ENCODE measurements at places on chromosomes 11 and 22. TPM values are rescaled to one million over a fixed set of nuclear protein-coding genes. Genes with fewer than 3 reads are reported as not detected.

The NLRP10 gene
- total RNA-seq = not detected

The MPPED2 gene
- total RNA-seq = 1.8 TPM

GRCh38 chr11:62242021-62242420 lies at the start of gene SCGB1D2:
Gene SCGB1D2 (plus strand): TSS chr11:62242239. CDS start chr11:62242308, 69 bp downstream.
- no peaks in the 10 kb centered on the region for H3K4me1 ChIP-seq
- no peak within 1 kb of the TSS for H3K4me3 ChIP-seq
- H3K27ac ChIP-seq = no peak within 1 kb of the TSS

DNA sequence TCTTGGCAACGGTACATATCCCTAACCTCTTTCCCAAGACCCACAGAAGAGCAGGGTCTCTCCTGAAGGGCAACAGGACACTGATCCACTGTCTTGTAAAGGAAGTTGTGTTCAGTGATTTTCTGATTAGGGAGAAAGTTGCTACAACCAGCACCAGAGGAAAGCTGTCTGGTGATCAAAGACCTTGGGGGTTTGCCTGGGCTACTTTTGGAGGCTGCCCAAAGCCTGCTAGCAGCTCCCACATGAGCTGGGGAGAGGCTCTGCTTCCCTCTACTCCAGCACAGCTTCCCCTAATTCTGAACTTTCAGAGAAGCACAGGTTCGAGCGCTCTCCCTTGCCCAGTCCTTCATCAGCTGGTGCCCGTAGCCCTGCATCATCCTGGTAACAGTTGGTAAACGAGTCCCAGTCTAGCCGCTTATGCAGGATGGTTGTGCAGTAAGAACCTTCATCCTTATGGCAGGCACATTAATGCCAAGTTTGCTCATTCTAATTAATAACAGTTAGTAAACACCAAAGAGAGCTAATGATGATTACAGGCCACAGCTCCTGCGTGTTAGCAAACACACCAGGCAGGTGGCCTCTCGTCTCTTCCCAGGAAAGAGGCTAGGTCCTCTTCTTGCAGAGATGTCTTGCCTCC lies 173.1 kb downstream of the NTM start:
- H3K4me3 ChIP-seq = no peak overlapping the region
- no peaks in the 10 kb centered on the region for H3K36me3 ChIP-seq
- H3K4me1 ChIP-seq = no peaks in the 10 kb centered on the region
- H3K27ac ChIP-seq = no peak overlapping the region

DNA sequence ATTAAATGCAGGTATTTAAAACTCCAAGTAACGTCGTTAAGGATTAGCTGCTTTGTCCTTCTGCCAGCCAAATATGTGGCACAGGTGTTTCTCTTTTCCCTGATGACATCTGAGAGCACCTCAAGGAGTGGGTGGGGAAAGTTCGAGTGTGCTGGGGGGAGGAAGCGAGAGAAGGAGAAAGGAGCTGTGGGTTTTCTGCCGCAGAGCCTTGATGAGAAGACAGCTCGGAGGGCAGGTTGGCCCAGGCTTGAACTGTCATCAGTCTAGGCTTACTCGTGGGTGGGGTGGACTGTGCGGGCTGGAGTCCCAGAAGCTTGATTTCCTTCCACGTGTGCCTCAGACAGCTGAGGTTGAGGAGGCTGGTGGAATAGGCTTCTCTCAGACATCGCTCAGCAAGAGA lies 15.2 kb upstream of the SORL1-AS1 start:
- no peak for DNase-seq
- H3K4me3 ChIP-seq = no peak overlapping the region
- no peak overlapping the region for H3K27ac ChIP-seq
- H3K27me3 ChIP-seq = no peaks in the 10 kb centered on the region

GRCh38 chr11:69210310-69211035 lies 54.7 kb downstream of the SMIM38 start:
- H3K4me3 ChIP-seq = no peak overlapping the region
- no peak for DNase-seq
- no peaks in the 10 kb centered on the region for H3K36me3 ChIP-seq
